ENCODE measurements at places on chromosomes 6 and 20. TPM values are rescaled to one million over a fixed set of nuclear protein-coding genes. Genes with fewer than 3 reads are reported as not detected.

DNA sequence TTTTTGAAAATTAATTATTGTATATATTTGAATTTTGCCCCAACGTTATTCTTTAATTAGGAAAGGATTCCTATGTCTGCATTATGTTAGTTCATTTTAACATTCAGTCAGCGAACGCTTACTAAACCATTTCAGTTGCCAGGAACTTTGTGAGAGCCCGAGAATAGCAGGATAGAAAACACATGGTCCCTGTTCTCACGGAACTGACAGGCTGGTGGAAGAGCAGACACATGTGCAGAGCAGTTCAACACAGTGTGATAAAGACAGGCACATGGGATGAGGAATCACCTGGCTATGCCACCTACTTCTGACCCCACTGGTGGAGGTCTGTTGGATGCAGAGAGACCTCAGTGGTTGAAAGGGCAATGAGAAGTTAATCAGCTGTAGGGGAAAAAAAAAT is 367.2 kb downstream of the EPM2A start:
- DNase-seq: no peak

- peak; percentile 16 for DNase-seq
These were observed 310.1 kb downstream of the UTRN start for GRCh38 chr6:144595266-144595665.

Gene FAM209B
- not detected for total RNA-seq

Gene HTR1B
- total RNA-seq: 2.2 TPM

Gene KIF6
- total RNA-seq: 0.69 TPM

Gene HLA-DPA1
- total RNA-seq: 1.1 TPM

- no peak for DNase-seq
These were observed 88.9 kb downstream of the GINS1 start for GRCh38 chr20:25496165-25496967.

Gene SLA2
- total RNA-seq: 0.11 TPM

- DNase-seq: no peak
These were observed 10.4 kb downstream of the TGM6 start for GRCh38 chr20:2390951-2391675.

Gene TCF15
- 0.86 TPM for total RNA-seq

- peak; percentile 32 for DNase-seq
These were observed 877.5 kb downstream of the TFAP2A start for GRCh38 chr6:9537381-9537780.

- peak; percentile 84 for DNase-seq
These were observed 231.8 kb downstream of the BCKDHB start for GRCh38 chr6:80338201-80338836.

DNA sequence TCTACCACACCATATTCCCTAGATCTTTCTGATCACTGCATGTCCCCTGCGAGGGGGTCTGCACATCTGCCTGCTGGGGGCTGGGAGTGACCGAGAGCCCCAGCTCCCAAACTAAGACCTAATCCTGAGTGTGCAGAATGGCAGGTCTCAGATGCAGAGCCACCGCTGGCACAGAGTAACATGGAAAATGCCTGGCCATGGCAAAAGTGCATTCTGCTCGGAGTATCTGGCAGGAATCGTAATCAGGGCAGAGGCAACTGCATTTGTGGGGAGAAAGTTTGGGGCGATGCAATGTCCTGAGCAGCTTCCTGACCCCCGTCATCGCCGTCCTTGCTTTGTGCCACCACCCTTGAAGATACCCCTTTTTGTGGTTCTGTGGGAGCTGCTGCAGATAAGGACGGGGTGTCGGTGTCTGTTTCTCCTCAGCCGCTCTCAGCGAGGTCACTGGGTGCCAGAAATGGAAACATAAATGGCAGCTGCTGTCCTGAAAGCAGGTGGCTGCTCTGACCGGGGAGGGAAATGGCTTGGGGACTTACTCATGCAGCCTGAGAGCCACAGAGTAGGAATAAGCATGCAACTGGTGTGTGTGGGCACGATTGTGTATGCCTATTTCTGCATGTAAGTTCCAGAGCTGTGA is 157.9 kb downstream of the LY86 start:
- DNase-seq: peak; percentile 68

Gene TEAD3
- 98.6 TPM for total RNA-seq

Gene TAP1
- total RNA-seq: 11.6 TPM

Gene HLA-DRB5
- total RNA-seq: not detected

Gene AFG1L
- 3.1 TPM for total RNA-seq

Gene RBBP8NL
- not detected for total RNA-seq

GRCh38 chr20:42442716-42443115 is 747.0 kb downstream of the PTPRT start:
- no peak for DNase-seq

DNA sequence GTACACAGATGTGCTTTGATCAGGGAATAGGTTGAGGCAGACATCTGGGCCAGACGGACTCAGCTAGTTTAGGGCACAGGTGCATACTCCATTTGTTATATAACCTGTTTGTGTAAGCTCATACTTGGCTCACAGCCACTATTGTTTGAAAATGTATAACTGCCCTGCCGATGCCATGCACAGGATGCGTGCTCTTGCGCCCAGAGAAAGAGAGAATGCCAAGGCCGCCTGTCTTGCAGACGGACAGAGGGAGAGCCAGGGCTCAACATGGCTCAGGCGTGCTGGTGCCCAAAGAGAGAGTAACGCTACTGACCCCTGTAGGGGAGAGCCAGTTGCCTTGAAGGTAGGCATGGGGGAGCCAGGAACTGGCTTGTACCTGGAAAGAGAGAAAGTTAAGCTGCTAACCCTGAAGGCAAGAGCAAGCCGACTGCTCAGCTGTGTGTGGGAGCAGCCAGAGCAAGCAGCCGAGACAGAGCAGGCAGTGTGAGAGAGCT is 57.7 kb downstream of the FAM229B start:
- no peak for DNase-seq

Gene HEY2
- 38.1 TPM for total RNA-seq

Gene HLA-DOA
- 0.25 TPM for total RNA-seq
